ENCODE measurements at places on chromosomes 1 and 21.

DNA sequence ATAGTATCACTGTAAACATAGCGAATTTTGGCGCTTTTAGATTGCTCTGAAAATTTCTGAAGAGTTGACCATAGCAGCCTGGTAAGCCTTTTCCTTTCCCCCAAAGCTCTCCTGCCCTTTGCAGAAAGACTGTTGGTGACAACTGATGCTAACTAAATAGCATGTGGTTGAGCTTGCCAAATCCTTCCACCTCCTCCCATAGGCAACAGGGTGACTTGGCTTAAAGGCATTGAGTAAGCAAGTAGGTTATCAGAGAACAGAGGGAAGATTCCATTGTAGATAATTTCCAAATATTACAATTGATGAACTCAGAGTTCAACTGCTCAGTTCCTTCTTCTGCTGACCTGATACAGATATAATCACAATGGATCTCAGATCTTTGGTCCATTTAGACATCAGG, 19.9 kb upstream of the HMGCL start:
- no peak for DNase-seq

- no peak for DNase-seq
These were observed 32.7 kb upstream of the ENAH start for GRCh38 chr1:225685476-225686176.

DNA sequence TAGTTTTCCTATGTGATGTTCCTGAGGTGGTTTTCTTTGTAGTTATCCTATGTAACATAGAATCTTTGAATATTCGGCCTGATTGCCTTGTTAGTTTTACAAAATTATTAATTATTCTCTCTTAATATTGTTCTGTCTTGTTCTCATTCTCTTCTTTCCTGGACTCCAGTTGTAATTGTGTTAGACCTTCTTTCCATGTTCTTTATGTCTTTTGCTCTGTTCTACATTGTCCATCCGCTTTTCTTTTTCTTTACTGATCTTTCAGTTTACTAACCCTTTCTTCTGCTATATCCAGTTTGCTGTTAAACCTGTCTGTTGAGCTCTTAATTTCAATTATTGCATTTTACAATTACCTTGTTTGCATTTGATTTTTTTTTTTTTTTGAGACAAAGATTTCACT, 89.3 kb downstream of the PEX14 start:
- no peak for DNase-seq

DNA sequence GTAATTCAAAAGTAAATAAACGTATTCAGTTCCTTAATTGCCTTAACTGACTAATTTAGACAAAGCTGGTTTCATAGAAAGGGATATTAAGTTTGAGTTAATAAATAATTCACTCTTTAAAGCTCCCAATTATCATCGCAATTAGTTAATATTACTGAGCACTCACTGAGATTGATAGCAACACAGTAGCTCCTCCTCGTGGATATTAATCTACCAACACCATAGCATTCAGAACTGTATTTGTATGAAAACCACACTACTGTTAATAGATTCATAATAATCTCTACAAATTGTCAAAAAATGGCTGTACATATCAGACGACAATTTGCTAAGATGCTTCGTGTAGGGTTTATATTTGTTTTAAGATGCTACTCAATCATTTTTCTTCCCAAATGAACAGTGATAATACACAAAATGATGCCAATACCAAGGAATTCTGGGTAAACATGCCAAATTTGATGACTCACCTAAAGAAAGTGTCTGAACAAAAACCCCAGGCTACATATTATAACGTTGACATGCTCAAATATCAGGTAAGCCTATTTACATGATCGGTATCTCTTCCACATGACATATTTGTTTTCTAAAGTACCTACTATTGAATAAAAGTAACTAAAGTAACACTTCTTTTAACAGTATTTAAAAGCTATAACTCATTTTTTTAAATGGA, 18.8 kb upstream of the DYNLT5 start:
- no peak for DNase-seq

- peak; percentile 80 for DNase-seq
These were observed 8.0 kb upstream of the COL6A1 start for GRCh38 chr21:45973475-45974072.

DNA sequence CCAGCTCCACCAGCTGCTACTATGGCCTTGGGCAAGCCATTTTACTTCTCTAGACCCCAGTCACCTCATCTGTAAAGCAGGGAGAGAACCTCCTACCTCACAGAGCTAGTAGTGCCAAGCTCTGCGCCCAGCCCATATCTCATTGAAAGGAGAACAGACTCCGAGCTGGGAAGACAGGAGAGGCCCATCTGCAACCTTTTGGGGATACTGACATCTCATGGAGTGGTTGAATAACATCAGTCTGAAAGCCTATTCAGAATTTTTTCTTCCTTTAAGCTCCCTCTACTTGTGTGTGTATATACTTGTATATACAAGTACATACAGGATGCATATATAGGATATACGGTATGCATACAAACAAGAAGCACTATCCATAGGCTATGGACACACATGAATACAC, 279.5 kb upstream of the POU3F1 start:
- no peak for DNase-seq

DNA sequence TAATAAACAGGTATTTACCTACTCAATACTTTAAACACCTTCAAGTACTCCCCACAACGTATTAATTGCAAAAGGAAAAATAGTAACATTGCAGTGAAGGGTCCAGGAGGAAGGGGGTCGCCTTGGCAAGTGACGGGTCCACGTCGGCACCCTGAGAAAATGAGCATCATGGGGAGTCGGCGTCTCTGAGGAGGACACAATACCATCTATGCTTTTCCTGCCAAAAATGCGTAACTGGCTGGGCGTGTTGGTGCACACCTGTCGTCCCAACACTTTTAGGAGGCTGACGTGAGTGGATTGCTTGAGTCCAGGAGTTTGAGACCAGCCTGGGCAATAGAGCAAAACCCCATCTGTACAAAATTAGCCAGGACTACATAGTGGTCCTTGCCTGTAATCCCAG, 7.3 kb downstream of the FTCD start:
- DNase-seq, result no peak
